ENCODE measurements at places on chromosomes 7 and 10. TPM values are rescaled to one million over a fixed set of nuclear protein-coding genes. Genes with fewer than 3 reads are reported as not detected.

The MYO1G gene
- total RNA-seq: not detected

The MAP3K8 gene
- 3.3 TPM for total RNA-seq

The TET1 gene
- 2.0 TPM for total RNA-seq

The SSC4D gene
- total RNA-seq: 1.6 TPM

The ICA1 gene
- 6.4 TPM for total RNA-seq

The MSS51 gene
- not detected for total RNA-seq

The ZNF398 gene
- 6.6 TPM for total RNA-seq

The PRKAR2B gene
- total RNA-seq: 9.5 TPM

The DYNC1I1 gene
- total RNA-seq: 6.5 TPM

The NEBL gene
- 0.08 TPM for total RNA-seq

The CYP3A5 gene
- not detected for total RNA-seq

The IL15RA gene
- 14.4 TPM for total RNA-seq

The WEE2 gene
- total RNA-seq: not detected

The CRPPA gene
- total RNA-seq: not detected

The ACSL5 gene
- total RNA-seq: 13.5 TPM

The NKX1-2 gene
- 0.02 TPM for total RNA-seq

The ANKRD61 gene
- total RNA-seq: 1.3 TPM

The TAC1 gene
- total RNA-seq: 11.1 TPM

The MMRN2 gene
- 1.8 TPM for total RNA-seq

The MOGAT3 gene
- not detected for total RNA-seq

The AKR1B15 gene
- 0.14 TPM for total RNA-seq

The ZNF487 gene
- total RNA-seq: 0.66 TPM

The MRM2 gene
- 93.0 TPM for total RNA-seq

The DRGX gene
- not detected for total RNA-seq

The MAD1L1 gene
- total RNA-seq: 116 TPM

The AKR1E2 gene
- not detected for total RNA-seq

The DDX56 gene
- 166 TPM for total RNA-seq

The CPA2 gene
- total RNA-seq: not detected

The ZNF853 gene
- 3.7 TPM for total RNA-seq

The ACTR1A gene
- 100 TPM for total RNA-seq

The STAG3 gene
- 0.35 TPM for total RNA-seq

The PIK3CG gene
- not detected for total RNA-seq

The MMP21 gene
- not detected for total RNA-seq

The FANK1 gene
- total RNA-seq: 20.8 TPM

The GPR26 gene
- not detected for total RNA-seq

The TSPAN33 gene
- 11.2 TPM for total RNA-seq

The CTNNA3 gene
- 0.02 TPM for total RNA-seq

The DENND2A gene
- 0.77 TPM for total RNA-seq

The PNLIPRP2 gene
- not detected for total RNA-seq

The LFNG gene
- total RNA-seq: 14.7 TPM

The RAB19 gene
- not detected for total RNA-seq

The LIPK gene
- not detected for total RNA-seq

The C10orf105 gene
- total RNA-seq: not detected

The HIBADH gene
- 149 TPM for total RNA-seq

The INPP5A gene
- 21.0 TPM for total RNA-seq

The STX1A gene
- total RNA-seq: 3.5 TPM

The ARHGAP12 gene
- total RNA-seq: 18.6 TPM

Measured in H4 (cell line).